ENCODE measurements at places on chromosomes 11 and 22. TPM values are rescaled to one million over a fixed set of nuclear protein-coding genes. Genes with fewer than 3 reads are reported as not detected.

GRCh38 chr11:125441648-125442410, 54.2 kb downstream of the FEZ1 start:
- DNase-seq = no peak

DNA sequence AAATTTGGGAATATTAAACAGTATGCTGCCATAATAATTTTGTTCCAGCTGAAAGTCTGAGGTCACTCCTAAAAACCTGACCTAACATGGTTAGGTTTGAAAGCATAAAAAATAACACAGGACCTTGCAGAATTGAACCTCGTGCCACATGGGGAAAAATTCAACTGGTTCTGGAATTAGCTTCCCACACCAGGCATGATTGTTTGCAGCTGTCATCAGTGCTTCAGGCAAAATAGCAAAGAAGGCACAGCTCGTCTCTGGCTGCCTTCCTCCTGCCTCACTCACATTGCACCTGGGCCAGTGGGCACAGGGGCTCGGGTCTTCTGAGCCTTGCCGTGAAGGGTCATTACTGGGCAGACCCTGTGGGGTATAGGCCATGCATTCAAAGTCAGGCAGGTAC, 153.8 kb upstream of the ARHGAP20 start:
- peak; percentile 66 for DNase-seq

DNA sequence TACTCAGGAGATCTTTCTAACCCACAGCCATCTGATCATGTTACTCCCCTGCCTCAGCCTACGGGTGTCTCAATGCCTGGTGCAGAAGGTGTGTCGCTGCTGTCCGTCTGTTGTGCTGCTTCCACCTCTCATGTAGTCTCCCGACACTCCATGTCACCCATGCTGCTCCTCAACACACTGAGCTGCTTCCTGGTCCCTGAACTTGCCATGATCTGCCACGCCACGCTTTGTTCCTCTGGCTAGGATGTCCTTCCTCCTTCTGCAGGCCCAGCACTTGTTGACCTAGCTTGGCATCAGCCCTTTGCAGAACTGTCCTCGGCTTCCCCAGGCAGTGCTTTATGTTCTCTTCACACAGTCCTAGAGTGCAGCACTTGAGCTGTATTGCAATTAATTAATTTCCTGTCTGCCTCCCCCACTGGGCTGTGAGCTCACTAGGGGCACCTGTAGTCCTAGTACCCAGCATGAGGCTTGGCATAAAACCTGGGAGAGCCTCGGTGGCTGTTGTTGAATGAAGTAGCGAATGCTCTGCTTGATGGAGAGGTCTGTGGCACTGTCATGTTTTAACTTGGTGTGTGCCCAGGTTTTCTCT, 9.5 kb downstream of the GTPBP1 start:
- DNase-seq = no peak

DNA sequence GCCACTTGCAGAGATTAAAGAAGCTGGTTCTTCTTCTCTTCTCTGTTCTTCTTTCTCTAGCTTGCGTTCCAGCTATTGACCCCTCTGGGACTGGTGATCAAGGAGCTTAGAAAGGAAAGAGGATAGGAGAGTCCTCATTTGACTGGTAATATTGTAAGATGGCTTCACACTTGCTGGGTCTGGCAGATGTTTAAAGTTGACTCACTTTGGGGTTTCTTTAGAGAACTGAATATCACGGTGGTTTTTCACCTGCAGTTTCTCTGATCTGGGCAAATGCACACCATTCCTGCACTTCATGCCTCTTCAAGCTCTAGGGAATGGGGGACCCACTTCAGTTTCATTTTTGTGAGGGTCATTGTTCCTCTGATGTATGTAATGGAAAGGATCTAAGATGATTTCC, 41.8 kb upstream of the DEUP1 start:
- DNase-seq = no peak

GRCh38 chr11:91795139-91795887, 429.3 kb upstream of the FAT3 start:
- DNase-seq = no peak

- DNase-seq = no peak
Observed at GRCh38 chr11:45918962-45919675, 1.4 kb upstream of the PEX16 start.

DNA sequence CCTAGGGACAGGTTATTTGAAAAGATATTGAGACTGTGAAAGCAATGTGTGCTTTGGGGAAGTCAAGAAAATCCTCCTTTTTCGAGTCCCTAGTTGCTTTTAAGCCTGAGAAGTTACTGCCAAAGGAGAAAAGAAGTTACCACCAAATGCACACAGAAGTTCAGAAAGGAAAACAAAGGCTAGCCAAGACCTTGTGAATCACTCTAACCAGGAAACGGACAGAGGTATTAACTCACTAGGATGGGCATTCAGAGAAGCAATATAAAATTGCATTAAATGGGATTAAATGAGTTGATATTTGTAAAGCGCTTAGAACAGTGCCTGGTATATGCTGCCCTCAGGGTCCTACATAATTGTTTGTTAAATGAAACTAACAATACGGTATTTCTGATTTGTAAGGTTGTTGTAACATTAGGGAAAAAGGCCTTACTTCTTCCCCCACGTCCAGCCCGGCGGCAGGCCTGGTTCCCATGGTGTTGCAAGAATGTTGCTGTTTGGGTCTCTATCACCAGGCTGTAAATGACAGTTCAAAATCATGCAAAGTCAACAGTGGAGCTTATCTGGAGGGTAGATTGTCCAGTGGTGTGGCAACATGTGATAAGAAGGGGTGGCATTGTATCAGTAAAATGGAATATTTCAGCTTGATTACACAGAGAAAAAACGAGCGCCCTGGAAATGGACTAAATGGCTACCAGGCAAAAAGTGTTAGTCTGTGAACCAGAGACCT, 7.1 kb downstream of the TMA7B start:
- no peak for DNase-seq

- no peak for DNase-seq
Observed at GRCh38 chr22:34841911-34842310, 224.0 kb upstream of the ISX start.

DNA sequence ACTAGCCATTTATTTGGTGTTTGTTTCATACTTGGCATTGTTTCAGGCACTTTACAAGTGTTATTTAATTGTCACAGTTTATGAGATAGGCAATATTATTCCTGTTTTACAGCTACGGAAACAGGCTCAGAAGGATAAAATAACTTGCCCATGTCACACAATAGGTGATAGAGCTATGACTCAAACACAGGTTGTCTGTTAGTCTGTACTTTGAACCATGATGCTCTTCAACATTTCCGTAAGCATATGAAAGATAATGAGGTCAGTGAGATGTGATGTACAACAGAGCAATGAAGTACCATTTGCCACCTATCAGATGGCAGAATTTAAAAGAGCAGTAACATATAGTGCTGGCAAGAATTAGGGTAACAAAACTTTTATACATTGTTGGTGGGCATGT, 15.3 kb downstream of the TUG1 start:
- no peak for DNase-seq

DNA sequence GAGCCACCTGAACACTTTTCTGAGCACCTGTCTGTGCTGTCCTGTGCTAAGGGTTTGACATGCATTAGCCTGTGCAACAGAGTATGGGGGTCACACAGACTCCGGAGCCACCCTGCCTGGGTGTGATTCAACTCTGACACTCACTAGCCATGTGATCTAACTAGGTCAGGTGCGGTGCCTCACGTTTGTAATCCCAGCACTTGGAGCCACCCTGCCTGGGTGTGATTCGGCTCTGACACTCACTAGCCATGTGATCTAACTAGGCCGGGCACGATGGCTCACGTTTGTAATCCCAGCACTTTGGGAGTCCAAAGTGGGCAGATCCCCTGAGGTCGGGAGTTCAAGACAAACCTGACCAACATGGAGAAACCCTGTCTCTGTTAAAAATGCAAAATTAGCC, 11.4 kb downstream of the UBE2L6 start:
- no peak for DNase-seq

DNA sequence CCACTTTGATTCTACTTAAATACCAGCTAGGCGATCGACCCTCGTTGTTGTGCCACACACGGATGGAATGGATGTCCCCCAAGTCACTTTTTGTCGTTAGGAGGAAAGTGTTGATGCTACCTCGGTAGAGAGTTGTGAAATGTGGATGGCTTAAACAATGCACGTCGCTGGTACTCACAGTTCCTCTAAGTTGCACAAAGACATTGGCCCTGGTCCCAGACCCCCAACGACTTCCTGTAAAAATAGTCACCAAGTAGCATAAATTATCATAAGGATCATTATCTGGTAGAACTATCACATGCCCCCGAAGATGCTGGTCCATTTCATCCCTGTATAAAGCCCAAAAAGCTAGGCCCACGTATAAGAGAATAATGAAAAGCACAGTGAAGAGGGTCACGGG, 3.8 kb downstream of the PKDREJ start:
- no peak for DNase-seq

DNA sequence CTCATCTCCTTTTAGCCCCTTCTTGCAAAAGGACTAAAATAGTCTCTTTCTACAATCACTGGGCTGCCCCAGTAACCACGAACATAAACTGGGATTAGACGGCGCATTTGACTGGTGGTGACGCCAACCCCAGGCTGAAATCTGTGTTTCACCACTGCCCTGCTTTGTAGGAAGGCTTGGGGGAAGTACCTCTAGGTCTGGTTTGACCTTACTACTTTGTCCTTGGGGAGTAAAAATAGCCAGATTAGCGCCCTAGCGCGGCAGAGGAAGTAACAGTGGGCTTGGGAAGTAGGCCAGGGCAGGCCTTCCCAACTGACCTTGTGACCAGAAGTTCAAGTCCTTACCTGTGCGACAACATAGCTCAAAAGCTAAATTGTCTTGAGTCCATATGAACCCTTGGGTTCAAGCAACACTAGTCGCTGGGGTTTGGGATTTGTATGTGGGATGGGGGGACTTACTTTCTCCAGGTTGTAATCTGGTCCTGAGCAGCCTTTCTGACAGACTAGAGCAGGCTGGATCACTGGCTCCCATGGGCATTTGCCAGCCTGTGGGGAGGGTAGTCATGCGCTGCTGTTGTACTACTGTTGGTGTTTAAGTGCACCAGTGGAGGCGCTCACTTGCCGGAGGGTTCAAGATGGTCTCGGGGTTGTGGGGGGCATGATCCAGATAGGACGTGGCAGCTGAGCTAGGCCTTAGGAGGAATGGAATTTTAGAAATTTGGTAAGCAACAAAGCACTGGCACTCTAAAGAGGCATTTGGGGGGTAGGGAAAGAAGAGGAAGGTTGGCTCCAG, 953 bp upstream of the PACS1 start:
- peak; percentile 92 for DNase-seq

GRCh38 chr11:61142424-61142823, 18.8 kb downstream of the VPS37C start:
- no peak for DNase-seq

DNA sequence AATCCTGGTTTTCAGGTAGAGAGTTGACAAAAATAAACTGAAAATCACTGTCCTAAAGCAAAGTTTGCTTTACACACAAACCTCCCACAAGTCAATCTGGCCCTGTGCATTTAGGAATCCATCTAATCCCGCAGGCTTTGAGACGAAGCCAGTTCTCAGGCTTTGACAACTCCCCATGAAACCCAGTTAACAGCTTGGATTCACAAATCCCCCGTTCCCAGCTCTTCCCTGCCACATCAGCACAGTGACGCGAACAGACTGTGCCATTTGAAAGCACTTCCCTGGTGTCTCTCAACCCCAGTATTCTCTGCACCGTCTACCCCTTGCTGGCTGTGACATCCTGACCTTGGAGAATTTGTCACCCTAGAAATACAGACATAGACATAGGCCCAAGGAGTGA, 117.8 kb downstream of the OPCML start:
- DNase-seq = no peak

DNA sequence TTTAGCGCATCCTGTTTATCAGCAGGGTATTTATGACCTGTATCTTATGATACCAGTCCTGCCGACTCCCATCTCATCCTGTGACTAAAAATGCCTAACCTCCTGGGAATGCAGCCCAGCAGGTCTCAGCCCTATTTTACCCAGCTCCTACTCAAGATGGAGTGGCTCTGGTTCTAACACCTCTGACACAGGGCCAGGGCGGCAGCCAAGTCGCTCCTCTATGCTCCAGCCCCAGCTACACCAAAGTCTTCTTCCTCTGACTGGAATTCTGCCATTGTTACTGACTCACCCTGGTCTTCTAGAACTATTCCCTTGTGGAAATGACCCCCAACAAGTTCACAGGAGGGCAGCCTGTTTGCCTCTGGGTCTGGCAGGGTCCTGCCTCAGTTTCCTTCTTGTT, 7.9 kb upstream of the C1QTNF6 start:
- DNase-seq = no peak

- peak; percentile 49 for DNase-seq
Observed at GRCh38 chr22:20956258-20957101, 10.6 kb upstream of the AIFM3 start.

DNA sequence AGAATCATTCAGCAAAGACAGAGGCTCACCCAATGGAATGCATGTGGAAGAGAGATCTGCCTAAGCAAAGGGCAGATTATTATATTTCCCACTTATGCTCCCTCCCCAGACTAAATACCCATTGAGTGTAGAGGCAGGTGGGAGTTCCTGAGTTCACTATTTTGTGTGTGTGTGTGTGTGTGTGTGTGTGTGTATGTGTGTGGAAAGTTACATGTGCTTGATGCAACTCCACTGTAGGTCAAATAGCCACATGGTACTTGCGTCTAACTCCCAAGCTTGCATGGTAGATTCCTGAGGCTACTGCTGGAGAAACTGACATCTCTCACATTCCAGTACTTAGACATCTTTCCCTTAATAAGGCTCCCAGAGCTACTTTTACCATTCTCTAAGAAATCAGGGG, 3.4 kb upstream of the COPB1 start:
- DNase-seq = peak; percentile 2

- DNase-seq = no peak
Observed at GRCh38 chr22:45776313-45776585, 104.6 kb downstream of the ATXN10 start.

DNA sequence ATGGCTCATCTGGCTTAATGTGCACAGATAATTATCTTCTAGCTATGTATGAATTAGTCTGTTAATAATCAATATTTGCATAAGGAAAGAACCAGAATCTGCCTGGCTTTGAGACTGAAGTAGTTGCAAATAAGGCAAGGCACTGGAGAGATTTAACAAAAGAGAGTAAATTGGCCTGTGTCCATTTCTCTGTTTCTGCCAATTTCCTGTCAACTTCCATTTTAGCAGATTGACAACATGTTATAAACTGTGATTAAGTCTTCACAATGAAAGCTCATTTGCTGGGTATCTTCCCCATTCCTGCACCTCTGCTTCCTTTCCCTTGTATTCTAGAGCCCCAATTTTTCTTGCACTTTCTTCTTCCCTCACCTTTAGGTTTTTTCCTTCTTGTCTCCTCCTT, 5.3 kb upstream of the TMEM123 start:
- no peak for DNase-seq

- DNase-seq = no peak
Observed at GRCh38 chr11:13480198-13480597, 15.6 kb downstream of the PTH start.

Gene OR52A1
- not detected for total RNA-seq

Gene VPREB1
- total RNA-seq = not detected

Gene KIF18A
- 3.0 TPM for total RNA-seq

Gene PRR33
- 1.4 TPM for total RNA-seq

Gene NAA40
- total RNA-seq = 8.0 TPM

Gene XKR3
- total RNA-seq = not detected

Gene OR52I2
- not detected for total RNA-seq

Gene PTPN5
- total RNA-seq = not detected

Gene ANGPTL5
- not detected for total RNA-seq

Gene ADM
- 17.3 TPM for total RNA-seq

Gene DRD2
- 0.10 TPM for total RNA-seq

Gene CECR2
- 5.3 TPM for total RNA-seq

Gene TRPM5
- not detected for total RNA-seq

Gene MMP12
- total RNA-seq = not detected

Gene CYP2D6
- not detected for total RNA-seq
